ENCODE measurements at places on chromosomes 7 and 10. TPM values are rescaled to one million over a fixed set of nuclear protein-coding genes. Genes with fewer than 3 reads are reported as not detected.

ASB10 gene
- total RNA-seq: 4.9 TPM

PSD gene
- 6.2 TPM for total RNA-seq

PRKAR1B gene
- total RNA-seq: 28.4 TPM

PDZD7 gene
- total RNA-seq: not detected

ZNF503 gene
- 12.6 TPM for total RNA-seq

PRLHR gene
- not detected for total RNA-seq

OR2A14 gene
- not detected for total RNA-seq

HKDC1 gene
- 0.51 TPM for total RNA-seq

NT5C3A gene
- 59.9 TPM for total RNA-seq

CBX3 gene
- 114 TPM for total RNA-seq

PRKCQ gene
- total RNA-seq: 15.2 TPM

TRPV5 gene
- 0.21 TPM for total RNA-seq

DENND11 gene
- total RNA-seq: 13.8 TPM

RHBDD2 gene
- total RNA-seq: 8.5 TPM

AKR1C2 gene
- total RNA-seq: 2.8 TPM

TACC2 gene
- 128 TPM for total RNA-seq

LFNG gene
- 26.0 TPM for total RNA-seq

OPN4 gene
- total RNA-seq: not detected

TEX36 gene
- total RNA-seq: not detected

ZNF25 gene
- total RNA-seq: 27.5 TPM

COPG2 gene
- total RNA-seq: 38.5 TPM

CFAP70 gene
- total RNA-seq: 1.8 TPM

TMEM229A gene
- not detected for total RNA-seq

GRID1 gene
- 1.4 TPM for total RNA-seq

AKR1C1 gene
- 5.4 TPM for total RNA-seq

OR6B1 gene
- total RNA-seq: not detected

SPDYE8 gene
- total RNA-seq: not detected

ADAM12 gene
- 24.7 TPM for total RNA-seq

PHKG1 gene
- total RNA-seq: 65.2 TPM

THSD7A gene
- total RNA-seq: 10.6 TPM

ANKRD30A gene
- total RNA-seq: not detected

ARHGEF5 gene
- total RNA-seq: 7.4 TPM

SSC4D gene
- 0.41 TPM for total RNA-seq

FRA10AC1 gene
- total RNA-seq: 19.1 TPM

AGR2 gene
- 73.1 TPM for total RNA-seq

STK32C gene
- total RNA-seq: 7.8 TPM

LMOD2 gene
- total RNA-seq: 135 TPM

ANXA8L1 gene
- 23.3 TPM for total RNA-seq

CALCR gene
- 7.0 TPM for total RNA-seq

LEP gene
- not detected for total RNA-seq

SFXN2 gene
- 7.0 TPM for total RNA-seq

MDFIC gene
- 46.8 TPM for total RNA-seq

CNPY1 gene
- total RNA-seq: not detected

EPHB6 gene
- 15.9 TPM for total RNA-seq

ASZ1 gene
- not detected for total RNA-seq

GPR15LG gene
- not detected for total RNA-seq

FXYD4 gene
- total RNA-seq: not detected

C10orf90 gene
- total RNA-seq: 3.8 TPM

SFTPA2 gene
- 0.62 TPM for total RNA-seq

AKR1C4 gene
- total RNA-seq: not detected

LIPN gene
- total RNA-seq: not detected

AS3MT gene
- 8.7 TPM for total RNA-seq

TMEM130 gene
- total RNA-seq: 3.5 TPM

DBF4 gene
- 15.9 TPM for total RNA-seq

ZFAND4 gene
- total RNA-seq: 17.2 TPM

TMEM213 gene
- total RNA-seq: 0.51 TPM

GIMAP8 gene
- 12.2 TPM for total RNA-seq

All from tongue (tissue), 3 donors.